Cerebellum (tissue), 4 donors: ENCODE measurements at places on chromosomes 11 and 22. TPM values are rescaled to one million over a fixed set of nuclear protein-coding genes. Genes with fewer than 3 reads are reported as not detected.

Gene OR51B4
- total RNA-seq = 0.36 TPM

Gene SYT8
- total RNA-seq = not detected

Gene E2F8
- 1.6 TPM for total RNA-seq

Gene XKR3
- not detected for total RNA-seq

Gene TSGA10IP
- not detected for total RNA-seq

Gene PKNOX2
- total RNA-seq = 6.4 TPM

Gene FAM111B
- 15.0 TPM for total RNA-seq

Gene C22orf42
- 1.6 TPM for total RNA-seq

Gene HEPHL1
- total RNA-seq = not detected

Gene C11orf42
- total RNA-seq = not detected

Gene TEX12
- total RNA-seq = 0.54 TPM

Gene CHCHD10
- 2.4 TPM for total RNA-seq

Gene AMOTL1
- total RNA-seq = 44.4 TPM

Gene ARHGEF17
- total RNA-seq = 33.0 TPM

Gene CLDN5
- 52.7 TPM for total RNA-seq

Gene MMP27
- not detected for total RNA-seq

Gene AGBL2
- total RNA-seq = 3.6 TPM

Gene RASSF10
- total RNA-seq = 7.2 TPM

Gene APOA5
- not detected for total RNA-seq

Gene TRIM6
- 0.27 TPM for total RNA-seq

Gene SLC16A8
- 1.1 TPM for total RNA-seq

Gene LGR4
- 82.8 TPM for total RNA-seq

Gene SCGB1C1
- not detected for total RNA-seq

Gene APOL4
- 11.3 TPM for total RNA-seq

Gene HBG1
- total RNA-seq = 510 TPM

Gene TOP3B
- 28.8 TPM for total RNA-seq

Gene POU2F3
- total RNA-seq = 0.27 TPM

Gene CAPN5
- 9.3 TPM for total RNA-seq

Gene PARVG
- 1.9 TPM for total RNA-seq

Gene SLC17A6
- 15.8 TPM for total RNA-seq

Gene FAU
- total RNA-seq = 165 TPM

Gene PICALM
- 440 TPM for total RNA-seq

Gene OR8D1
- total RNA-seq = not detected

Gene SLC29A2
- 1.2 TPM for total RNA-seq

Gene MIOX
- total RNA-seq = not detected

Gene HBB
- total RNA-seq = 418 TPM

Gene CTSF
- total RNA-seq = 25.3 TPM

Gene NXPE4
- not detected for total RNA-seq

Gene KDM2A
- 63.9 TPM for total RNA-seq

Gene DEUP1
- 0.82 TPM for total RNA-seq

Gene TMPRSS5
- total RNA-seq = 0.54 TPM

Gene KRTAP5-10
- not detected for total RNA-seq

Gene PRG3
- not detected for total RNA-seq

Gene HORMAD2
- 0.27 TPM for total RNA-seq

Gene JRKL
- total RNA-seq = 9.0 TPM

Gene TUBGCP6
- total RNA-seq = 41.3 TPM

Gene EIF3M
- 91.5 TPM for total RNA-seq

Gene IL17REL
- total RNA-seq = 0.27 TPM

Gene GAB4
- not detected for total RNA-seq

Gene MS4A7
- 3.5 TPM for total RNA-seq

Gene RAB3IL1
- 4.5 TPM for total RNA-seq

Gene SORL1
- 41.6 TPM for total RNA-seq

Gene MRGPRX4
- total RNA-seq = not detected

Gene EXPH5
- 8.8 TPM for total RNA-seq

Gene USH1C
- 0.27 TPM for total RNA-seq

Gene MUC5B
- total RNA-seq = 0.18 TPM

Gene INS
- not detected for total RNA-seq

Gene OR8J3
- total RNA-seq = not detected

Gene OR4A16
- not detected for total RNA-seq
